Esophagus squamous epithelium (tissue), 5 donors: ENCODE measurements at places on chromosomes 2 and 18. TPM values are rescaled to one million over a fixed set of nuclear protein-coding genes. Genes with fewer than 3 reads are reported as not detected.

Gene PNKD
- total RNA-seq: 26.5 TPM

Gene ATP6V1B1
- total RNA-seq: 1.2 TPM

Gene CROCC2
- total RNA-seq: not detected

Gene DHRS9
- 13.2 TPM for total RNA-seq

Gene IL1R2
- 182 TPM for total RNA-seq

Gene GLB1L
- 1.2 TPM for total RNA-seq

Gene SERPINB3
- total RNA-seq: 911 TPM

Gene HNMT
- 5.9 TPM for total RNA-seq

Gene MAL
- 560 TPM for total RNA-seq

Gene GALNT14
- 23.7 TPM for total RNA-seq

- DNase-seq: no peak
Measured at GRCh38 chr18:32284284-32284683, 94.4 kb downstream of the MEP1B start.

- no peak for DNase-seq
Measured at GRCh38 chr2:167827352-167828097, 419.9 kb downstream of the STK39 start.

- DNase-seq: no peak
Measured at GRCh38 chr2:168722592-168722991, 79.8 kb upstream of the NOSTRIN start.

DNA sequence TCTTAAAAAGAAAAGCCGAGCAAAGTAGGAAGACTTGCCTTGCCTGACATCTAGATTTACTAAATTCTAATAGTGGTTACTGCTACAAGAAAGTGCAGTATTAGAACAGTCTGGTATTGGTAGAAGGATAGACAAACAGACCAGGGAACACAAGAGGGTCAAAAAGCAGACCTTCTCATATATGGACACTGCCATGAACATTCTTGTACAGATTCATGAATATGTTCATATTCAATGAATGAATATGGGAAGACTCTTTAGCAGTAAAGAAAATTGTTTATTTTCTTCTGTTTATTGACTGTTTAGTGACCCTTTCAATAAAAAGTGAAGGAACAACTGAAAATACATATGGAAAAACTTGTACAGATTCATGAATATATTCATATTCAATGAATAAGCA is 37.6 kb downstream of the DTNB start:
- no peak for DNase-seq

GRCh38 chr2:182866095-182866460 is 359 bp downstream of the FRZB start:
- no peak for DNase-seq

DNA sequence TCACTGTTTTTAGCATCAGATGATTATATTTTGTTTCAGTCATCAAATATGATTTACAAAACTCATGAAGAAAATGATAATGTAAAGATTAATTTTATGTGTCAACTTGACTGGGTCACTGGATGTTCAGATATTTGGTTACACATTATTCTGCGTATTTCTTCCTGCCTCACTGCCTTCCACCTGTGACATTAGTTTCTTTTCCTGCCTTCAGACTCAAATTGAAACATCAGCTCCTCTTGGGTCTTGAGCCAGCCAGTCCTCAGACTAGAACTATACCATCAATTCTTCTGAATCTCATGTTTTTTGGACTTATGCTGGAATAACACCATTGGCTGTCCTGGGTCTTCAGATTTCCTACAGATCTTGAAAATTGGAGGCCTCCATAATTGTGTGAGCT is 96.7 kb downstream of the ZNF385B start:
- DNase-seq: no peak

- DNase-seq: no peak
Measured at GRCh38 chr2:69298261-69298660, 88.8 kb downstream of the GFPT1 start.

GRCh38 chr18:12005538-12006487 is 24.5 kb downstream of the IMPA2 start:
- DNase-seq: no peak

- no peak for DNase-seq
Measured at GRCh38 chr18:61702007-61702406, 190.8 kb downstream of the RNF152 start.

GRCh38 chr2:9813312-9814128 is 29.8 kb upstream of the TAF1B start:
- no peak for DNase-seq

DNA sequence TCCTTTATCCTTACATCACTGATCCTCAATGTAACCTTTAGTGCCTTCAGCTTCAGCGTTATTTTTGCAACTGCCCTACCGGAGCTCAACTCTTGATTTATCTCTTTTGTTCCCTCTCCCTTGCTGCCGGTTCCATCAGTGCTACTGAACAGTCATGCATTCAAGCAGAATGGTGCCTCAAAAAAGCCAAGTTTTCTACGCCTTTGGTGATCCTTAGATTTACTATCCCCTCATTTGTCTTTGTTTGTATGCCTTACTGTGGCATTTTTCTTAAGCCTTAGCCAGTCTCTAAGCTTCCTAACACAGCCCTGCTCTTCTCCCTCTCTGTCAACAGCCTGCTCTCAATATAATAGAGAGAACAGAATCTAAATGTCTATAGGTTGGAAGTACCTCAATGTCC is 847.7 kb downstream of the CPS1 start:
- DNase-seq: no peak

DNA sequence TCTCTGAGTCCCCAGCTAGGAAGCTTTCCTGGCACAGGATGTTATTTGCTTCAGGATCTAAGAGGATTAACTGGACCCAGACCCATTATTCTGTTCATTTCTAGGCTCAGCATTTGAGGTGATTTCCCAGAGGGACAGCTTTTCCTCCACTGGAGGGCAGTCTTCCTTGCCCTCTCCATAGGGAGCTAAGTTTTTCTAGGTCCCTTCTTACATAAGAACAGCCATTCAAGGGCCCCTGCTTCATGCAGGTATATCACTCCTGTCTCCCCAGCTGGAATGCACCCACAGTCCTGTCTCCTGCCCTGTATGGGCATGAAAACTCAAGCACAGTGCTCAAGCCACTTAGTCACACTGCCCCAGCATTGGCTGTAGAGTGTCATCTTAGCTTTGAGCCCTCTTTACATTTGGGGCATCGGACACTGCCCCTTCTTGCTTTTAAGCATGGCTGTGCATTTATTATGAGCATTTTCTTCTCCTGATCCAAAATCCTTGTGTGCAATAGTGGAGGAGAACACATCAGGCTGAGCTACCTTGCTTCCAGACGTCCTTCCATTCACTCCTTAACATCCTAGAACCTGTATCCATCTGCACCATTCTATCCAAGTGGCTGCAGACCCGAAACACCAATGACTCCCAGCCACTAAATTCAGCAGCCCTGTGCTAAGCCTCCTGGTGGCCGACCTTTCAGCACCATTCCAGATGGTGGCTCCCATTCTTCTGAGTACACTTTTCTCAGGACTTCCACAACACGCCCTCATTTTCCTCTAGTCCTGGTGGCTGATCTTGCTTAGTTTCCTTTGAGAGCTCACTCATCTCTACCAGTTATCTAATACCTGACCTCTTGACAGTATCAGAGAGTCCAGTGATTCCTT is 80.0 kb downstream of the COPS8 start:
- no peak for DNase-seq

DNA sequence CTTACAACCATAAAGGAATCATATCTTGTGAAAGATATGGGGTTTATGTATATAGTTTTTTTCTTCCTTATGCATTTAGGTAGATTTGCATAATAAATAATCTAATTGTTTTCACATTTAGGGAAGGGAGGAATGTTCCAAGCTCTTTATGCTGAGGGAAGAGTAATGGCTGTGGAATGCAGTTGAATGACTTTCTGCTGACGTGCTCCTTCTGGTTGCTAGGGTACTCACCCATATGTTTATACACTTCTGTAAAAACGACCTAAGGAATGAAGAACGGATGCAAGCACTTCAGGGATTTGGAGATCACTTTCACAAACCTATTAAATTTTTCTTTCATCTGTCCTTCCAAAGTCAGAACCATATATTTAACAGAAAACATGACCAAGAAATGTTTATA is 29.2 kb upstream of the PPP4R1 start:
- no peak for DNase-seq

DNA sequence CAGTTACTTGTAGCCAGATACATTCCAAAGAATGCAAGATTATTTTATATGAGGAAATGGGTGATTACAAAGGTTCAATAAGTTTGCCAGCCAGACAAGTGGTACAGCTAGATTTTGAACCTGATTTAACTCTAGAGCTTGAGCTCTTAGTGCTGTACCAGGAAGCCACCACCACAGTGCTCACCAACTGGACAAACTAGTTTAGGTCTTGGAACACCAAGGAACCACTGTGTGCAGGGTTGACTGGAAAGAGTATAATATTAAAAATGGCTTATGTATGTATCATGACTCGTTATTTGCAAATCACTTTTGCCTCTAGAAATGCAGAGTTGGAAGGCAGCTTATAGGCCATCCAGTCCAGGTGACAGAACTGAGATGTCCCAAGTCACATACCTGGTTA is 177.2 kb downstream of the TXNL1 start:
- no peak for DNase-seq

DNA sequence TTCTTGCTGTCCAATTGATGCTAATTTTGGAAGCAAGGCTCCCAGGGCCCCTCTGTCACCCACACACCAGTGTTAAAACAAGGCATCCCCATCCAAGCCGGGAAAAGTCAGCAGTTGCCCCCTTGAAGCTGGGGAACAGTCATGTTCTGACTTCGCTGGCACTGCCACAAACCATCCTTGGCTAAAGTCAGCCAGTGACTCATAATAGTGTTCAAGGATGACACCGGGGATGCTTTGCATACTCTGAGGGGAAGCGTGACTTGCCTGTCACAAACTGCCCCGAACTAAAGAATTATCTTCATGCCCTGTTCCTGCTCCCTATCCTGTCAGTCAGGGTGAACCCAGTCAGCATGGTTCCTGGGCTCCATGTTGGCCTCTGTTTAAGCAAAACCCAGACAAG is 37.0 kb downstream of the TGFA start:
- DNase-seq: no peak

GRCh38 chr18:47888156-47888555 is 42.3 kb downstream of the SMAD2 start:
- DNase-seq: no peak

GRCh38 chr2:158619496-158619895 is 162.7 kb downstream of the PKP4 start:
- no peak for DNase-seq
